ENCODE measurements at places on chromosomes 6 and 20.

DNA sequence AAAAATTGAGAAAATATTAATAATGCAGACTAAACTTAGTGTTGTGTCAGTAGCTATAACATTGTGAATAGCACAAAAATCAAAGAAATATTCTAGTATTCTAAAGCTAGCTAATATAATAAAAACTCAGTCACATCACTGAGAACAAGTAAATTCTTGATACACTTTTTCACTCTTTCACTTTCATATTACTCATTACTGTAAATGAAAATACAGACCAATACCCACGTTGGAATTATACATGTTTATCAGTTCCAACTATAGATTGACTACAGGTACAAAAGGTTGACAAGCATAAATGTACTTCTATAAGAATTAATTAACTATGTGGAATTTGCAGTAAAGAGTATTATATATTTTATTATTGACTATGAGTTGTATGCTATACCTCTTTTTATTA lies 1043.4 kb upstream of the FLRT3 start:
- DNase-seq: no peak

DNA sequence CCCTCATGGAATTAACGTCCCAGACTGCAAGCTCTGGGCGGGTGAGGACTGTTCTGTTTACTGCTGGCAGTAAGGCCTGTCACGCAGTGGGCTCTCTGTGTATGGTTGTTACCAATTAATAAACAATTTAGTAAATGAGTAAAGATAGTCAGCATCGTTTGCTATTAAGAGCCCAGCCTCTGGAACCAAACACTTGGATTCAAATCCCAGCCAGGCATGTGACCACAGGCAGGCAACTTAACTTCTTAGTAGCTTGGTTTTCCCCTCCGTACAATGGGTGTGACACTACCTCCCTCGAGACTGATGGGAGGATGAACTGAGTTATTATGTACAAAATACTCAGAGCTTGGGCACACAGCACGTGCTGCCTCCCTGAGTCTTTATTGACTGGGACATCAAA lies 137.7 kb upstream of the ARMC2 start:
- DNase-seq: peak; percentile 11

DNA sequence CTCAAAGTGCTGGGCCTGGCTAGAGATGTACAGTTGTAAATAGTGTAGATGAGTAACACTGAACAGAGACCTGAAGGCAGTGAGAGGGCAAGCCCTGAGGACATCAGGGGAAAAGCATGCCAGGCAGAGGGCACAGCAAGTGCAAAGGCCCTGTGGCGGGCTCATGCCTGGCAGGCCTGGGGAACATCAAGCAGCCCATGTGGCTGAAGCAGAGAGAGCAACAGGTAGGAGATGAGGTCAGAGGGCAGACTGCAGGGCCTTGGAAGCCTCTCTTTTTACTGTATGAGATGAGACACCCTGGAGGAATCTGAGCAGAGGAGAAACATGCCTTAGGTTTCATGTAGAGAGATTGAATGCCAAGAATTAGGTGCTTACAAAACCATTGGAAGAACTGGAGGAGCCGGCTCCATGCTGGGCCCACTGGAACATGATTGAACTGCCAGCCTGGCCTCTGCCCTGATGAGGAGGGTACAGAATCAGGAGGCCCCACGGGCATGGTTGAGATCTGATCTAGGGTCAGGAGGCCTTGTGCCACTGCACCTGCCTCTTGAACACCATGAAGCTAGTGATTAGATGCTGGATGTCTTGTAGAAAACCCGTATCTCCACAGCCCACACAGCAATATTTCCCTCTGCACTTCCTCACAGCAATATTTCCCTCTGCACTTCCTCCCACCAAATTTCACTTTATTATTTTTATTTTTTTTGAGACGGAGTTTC lies 5.9 kb upstream of the HMGA1 start:
- no peak for DNase-seq

- DNase-seq: no peak
These were observed 42.0 kb upstream of the SLC2A12 start for GRCh38 chr6:134094441-134094840.

DNA sequence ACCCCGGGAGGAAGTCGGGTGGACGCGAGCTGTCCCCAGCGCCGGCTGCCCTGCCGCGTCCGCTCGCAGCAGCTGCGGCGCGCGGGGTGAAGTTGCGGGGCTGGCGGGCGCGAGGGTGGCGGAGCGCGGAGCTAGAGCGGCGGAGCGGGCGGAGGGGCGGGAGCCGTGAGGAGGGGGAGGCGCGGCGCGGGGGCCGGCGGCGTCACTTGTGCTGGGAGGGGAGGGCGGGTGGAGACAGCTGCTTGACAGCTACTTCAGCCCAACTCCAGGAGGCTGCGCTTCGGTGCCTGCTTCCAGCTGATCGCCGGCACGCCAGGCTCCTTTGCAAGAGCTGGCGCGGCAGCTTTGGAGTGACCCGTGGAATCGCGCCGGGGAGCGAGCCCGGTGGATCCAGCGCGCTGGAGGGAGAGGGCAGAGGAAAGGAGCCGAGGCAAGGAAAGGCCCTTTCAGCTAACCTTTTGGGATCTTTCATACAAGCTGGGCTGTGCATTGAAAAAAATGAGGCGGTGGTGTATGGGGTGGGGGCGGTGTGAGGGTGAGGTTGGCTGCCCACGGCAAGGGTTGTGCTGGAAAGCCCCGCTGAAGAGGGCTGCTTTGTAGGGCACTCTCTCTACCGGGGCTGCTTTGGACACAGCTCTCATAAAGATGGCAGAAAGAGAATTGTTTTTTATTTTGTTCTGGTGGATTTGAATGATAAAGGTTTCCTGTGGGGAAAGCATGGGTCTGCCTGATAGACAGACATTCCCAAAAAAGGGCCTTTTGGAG lies 24.6 kb downstream of the RIPOR2 start:
- peak; percentile 57 for DNase-seq

- no peak for DNase-seq
These were observed 164.8 kb upstream of the SGK1 start for GRCh38 chr6:134482593-134483270.

DNA sequence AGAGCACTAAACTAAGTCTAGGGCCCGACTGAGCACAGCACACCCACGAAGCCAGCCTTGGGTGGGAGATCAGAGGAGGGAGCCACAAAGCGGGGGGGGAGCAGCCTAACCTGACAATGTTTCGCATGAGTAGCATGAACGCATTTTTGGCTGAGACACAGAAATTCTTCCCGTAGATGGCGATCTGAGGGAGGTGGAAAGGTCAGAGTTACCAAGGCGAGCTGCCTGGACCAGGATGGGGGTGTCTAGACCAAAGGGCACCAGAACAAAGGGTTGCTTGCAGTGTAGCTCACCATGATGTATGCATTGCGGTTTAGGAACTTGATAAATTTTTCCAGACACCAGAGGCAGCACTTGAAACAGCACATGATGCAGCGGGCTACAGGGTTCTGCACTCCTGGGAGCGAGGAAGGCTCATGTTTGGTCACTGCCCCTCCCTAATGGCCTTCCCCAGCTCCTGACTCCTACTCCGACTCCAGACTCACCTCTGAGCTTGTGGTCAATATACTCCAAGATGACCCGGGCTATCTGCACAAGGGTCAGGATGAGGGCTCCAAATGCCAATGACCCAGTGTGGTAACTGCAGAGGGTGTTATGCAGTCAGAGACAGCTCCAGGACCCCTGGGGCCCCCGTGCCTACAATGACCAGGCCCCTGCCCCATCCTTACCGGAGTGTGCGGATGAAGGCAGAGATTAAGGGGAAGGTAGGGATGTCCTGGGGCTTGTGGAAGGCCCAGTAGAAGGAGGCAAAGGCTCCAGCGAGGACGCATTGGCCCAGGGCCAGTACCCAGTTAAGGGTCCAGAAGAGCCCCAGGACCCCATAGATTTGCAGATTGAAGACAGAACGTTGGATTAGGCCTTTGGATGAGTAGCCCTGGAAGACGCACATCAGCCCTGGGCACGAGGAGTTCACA lies 2.8 kb upstream of the NEU1 start:
- no peak for DNase-seq

DNA sequence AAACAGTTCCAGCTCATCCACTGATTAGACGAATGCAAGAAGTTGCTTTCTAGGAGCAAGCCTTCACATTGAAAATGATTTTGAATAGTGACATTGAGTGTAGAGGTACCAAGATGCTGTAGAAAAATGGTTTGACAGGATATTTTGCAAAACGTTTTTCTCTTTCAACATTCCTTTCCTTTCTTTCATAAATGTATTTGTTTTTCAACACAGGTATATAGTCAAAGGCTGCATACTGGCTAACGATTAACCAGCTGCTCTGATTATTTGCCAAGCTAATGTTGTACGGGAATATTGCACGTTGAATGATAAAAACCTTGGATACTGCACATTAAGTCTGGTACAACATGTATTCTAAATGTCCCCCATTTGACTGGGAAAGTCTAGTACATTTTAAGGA lies 78.8 kb upstream of the TENT5A start:
- no peak for DNase-seq

DNA sequence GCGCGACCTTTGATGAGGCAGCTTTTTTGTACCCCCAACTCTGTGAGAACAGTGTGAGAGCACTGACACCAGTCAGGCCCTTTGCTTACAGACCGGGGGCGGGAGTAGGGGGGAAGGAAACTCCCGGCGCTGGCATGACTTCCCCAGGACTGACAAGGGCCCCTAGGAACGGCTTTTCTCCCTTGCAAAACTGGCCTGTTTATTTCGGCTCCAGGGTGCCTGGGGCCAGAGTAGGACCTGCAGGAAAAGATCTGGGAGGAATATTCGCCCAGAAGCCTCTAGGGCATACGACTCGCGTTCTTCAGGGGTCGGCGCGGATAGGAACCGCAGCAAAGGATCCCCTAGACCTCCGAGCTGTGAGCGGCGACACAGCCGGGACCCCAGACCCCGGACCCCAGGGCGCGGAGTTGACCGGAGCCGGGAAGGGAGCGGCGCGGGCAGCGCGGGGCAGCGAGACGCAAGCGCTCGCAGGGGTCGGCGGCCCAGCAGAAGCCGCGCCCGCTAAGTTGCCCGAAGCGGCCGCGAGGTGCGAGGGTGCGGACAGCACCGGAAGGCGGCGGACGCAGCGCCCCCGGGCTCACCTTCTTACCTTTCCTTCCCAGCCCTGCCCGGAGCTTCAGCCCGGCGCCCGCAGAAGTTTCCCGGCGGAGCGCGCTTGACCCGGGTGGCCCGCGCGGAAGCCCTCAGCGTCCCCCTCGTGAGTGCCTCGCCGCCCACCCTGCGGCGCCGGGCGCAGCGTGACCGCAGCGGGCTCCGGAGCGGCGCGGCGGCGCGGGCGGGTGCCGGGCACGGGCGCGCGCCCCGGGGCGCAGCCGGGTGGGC lies at the start of gene POPDC3:
Gene POPDC3, minus strand, starts transcription at position 771 of the 822 bp plus-strand sequence. CDS start 18,105 bp downstream, outside the sequence.
- peak; percentile 62 for DNase-seq

DNA sequence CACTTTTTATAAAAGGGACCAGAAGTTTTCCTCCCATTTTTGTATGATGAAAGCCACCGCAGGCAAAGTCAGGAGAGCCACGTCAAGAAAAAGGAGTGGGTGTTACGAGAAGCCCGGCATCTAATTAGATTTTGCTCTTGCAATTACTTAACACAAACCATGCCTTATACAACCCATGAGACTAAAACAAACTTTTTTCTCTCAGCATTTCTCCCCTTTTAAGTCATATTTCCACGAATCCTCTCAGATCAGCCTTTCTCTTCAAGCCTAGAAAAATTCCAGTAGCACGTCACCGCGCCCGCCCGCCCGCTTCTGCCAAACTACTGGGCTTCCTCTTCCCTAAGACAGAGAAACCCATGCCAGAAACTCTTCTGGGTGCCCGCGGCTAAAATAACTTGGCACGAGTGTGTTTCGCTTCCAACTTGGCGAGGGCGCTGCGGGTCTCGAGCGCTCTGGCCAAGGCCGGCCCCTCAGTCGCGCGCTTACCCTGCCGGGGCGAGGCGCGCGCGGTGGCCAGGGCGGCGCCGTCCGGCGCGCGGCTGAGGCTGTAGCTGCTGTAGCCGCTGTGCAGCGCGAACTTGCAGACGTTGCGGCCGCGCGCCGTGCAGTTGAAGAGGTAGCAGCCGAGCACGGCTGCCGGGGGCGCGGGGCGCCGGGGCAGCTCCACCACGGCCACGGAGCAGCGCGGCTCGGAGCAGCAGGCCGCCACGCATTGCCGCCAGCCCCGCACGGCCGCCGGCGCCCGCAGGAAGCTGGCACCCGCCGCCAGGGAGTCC lies 1.0 kb downstream of the LRP11 start:
- DNase-seq: peak; percentile 71

- DNase-seq: peak; percentile 88
These were observed 49.5 kb downstream of the TOX2 start for GRCh38 chr20:43963872-43964791.

DNA sequence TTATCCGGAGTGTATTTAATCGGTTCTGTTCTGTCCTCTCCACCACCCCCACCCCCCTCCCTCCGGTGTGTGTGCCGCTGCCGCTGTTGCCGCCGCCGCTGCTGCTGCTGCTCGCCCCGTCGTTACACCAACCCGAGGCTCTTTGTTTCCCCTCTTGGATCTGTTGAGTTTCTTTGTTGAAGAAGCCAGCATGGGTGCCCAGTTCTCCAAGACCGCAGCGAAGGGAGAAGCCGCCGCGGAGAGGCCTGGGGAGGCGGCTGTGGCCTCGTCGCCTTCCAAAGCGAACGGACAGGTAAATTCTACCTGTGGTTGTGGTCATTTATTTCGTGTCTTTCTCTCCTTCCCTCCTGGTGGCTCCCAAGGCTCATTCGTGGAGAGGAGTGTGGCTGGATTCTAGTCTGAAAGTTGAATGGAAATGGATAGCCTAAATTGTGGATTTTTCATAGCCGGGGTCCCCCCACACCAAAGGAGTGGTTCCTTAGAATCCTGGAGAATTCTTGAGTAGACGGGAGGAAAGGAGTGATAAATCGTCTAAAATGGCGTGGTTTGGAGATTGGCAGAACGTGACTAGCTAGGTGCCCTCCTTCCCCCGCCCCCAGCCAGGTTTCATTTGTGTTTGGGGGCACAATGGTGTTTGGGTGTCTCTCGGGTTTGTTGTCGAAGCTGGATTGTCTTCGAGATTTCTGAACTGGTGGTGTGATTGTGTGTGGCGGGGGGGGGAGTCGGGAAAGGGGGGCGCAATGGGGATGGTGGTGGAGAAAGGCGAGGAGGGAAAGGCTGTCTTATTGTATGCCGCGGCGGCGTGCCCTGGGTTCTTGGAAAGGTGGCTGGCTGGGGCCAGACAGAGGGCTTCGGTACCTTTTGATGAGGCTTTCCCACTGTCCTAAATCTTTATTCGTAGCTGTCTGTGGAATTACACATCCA lies 673 bp downstream of the MARCKS start:
- peak; percentile 60 for DNase-seq

GRCh38 chr20:37388831-37389230 lies 42.9 kb downstream of the SRC start:
- DNase-seq: no peak

DNA sequence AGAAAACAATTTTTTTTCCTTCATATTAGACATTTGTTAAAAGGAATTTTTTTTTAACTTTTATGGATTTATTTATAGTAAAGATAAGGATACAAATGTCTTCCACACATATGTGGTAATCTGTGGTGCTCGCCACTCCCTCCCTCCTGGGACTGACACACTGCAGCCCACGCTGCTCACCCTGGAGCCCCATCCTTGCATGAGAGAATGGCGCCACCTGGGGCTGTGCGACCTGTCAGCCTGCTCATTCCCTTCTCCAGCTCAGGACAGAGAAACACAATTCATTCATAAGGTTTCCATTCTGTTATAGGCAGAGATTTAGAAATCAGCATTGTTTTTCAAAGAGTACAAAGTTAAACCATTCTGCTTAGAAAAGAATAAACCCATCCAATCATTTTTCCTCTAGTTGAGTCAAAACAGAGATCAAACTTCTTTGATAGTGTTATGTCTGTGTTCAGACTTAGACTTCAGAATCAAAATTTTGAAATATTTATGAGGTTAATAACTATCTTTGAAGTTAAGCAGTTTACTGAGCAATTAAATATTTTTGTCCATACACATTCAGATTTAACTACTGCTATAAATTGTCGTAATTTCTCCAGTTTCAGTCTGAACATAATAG lies 42.8 kb upstream of the DYNLRB1 start:
- DNase-seq: peak; percentile 38

- no peak for DNase-seq
These were observed 15.2 kb downstream of the GTPBP2 start for GRCh38 chr6:43613721-43614395.

Data from mesenchymal stem cell (in vitro differentiated cells and primary cell).